CD8-positive, alpha-beta memory T cell (primary cell): ENCODE measurements at places on chromosomes 3 and 15.

GRCh38 chr15:65222891-65223290 is 11.6 kb upstream of the CILP start:
- no peak for DNase-seq

DNA sequence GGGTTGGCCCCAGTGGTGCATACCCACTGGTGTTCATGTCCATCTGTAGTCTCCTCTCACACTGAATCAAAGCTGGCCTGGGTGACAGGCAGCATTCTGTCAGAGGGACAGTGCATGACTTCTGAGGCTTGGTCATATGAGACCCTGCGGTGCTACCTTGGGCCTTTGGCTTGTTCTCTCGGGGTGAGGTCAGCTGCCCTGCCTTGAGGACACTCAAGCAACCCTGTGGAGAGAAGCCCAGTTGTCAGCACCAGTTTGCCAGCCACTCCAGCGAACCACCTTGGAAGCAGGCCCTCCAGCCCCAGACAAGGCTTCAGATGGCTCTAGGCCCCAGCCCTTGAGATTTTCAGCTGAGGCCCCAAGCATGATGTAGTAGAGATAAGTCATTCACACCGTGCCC is 16.9 kb upstream of the RAB7A start:
- no peak for DNase-seq

- DNase-seq: no peak
These were observed 4.5 kb upstream of the IQCF5 start for GRCh38 chr3:51879937-51880336.

DNA sequence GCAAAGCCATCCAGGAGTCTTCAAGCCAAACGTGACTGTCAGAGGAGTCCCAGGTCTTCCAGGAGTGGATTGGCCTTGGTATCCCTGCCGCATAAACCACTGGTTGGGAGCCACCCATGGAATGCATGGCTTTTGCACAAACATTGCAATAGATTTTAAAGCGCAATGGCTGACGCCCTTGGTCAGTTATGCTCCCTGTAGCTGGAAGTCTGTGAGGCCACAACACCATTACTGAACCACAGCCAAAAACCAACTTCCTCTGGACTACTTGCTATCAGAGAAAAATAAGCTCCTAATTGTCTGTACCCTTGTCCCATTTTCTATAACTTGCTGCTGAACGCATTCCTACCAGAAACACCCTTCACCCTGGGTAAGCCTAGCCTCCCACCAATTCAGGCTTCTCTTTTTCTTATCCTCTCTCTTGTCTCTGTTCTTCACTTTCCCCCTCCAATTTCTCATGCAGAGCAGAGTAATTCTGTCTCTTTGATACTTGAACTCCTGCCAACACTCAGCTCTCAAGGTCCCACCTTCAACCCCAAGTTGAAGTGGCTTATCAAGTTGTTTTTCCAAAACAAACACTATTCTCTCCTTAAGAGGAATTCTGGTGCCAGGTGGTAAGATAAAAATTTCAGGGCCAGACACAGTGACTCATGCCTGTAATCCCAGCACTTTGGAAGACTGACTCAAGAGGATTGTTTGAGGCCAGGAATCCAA is 176.4 kb upstream of the UBE2E1 start:
- no peak for DNase-seq

- DNase-seq: no peak
These were observed 37.5 kb downstream of the VGLL4 start for GRCh38 chr3:11606090-11606784.

DNA sequence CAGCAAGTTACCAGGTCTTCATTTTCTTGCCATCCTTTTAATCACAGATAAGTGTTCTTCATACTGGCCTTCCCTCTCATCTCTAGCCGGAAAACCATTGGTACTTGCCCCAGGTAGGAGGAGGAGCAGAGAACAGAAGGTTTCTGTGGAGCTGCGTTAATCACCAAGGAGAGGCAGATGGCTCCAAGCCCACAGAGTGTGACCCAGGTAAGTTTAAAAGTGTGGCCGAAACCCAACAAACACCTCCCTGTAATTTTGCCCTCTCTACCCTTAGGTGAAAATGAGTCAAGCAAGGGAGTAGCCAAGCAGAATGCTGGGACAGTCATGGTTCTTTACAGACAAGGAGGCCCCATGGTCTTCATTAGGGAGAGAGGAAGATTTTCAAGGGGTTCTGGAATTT is 37.3 kb downstream of the NFKBIZ start:
- DNase-seq: no peak

- peak; percentile 33 for DNase-seq
These were observed 1.1 kb downstream of the NFKBIZ start for GRCh38 chr3:101850246-101851051.

GRCh38 chr3:130378677-130379191 is 33.3 kb downstream of the COL6A5 start:
- DNase-seq: no peak

GRCh38 chr3:114435386-114436115 is 141.7 kb downstream of the TIGIT start:
- no peak for DNase-seq

DNA sequence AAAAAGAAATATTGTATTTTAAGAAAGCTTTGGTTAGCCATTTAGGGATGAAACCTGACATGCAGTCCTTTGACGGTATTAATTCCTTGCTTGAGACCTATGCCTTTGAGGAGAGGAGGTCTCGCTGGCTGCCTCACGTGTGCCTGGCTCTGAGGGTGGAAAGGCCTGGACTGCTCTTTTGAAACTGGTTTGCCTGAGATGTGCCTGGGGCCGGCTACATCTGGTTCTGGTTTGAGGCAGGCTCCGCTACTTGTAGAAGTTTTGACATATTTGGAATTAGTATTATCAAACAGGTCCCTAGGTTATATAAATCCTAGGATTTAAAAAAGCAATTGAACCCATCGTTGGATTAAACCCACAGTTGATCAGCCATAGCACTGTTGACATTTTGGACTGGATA is 6.5 kb downstream of the NISCH start:
- no peak for DNase-seq

GRCh38 chr3:185658504-185658912 is 72.4 kb downstream of the SENP2 start:
- no peak for DNase-seq

- no peak for DNase-seq
These were observed 376 bp downstream of the KPNA4 start for GRCh38 chr3:160564949-160565441.

DNA sequence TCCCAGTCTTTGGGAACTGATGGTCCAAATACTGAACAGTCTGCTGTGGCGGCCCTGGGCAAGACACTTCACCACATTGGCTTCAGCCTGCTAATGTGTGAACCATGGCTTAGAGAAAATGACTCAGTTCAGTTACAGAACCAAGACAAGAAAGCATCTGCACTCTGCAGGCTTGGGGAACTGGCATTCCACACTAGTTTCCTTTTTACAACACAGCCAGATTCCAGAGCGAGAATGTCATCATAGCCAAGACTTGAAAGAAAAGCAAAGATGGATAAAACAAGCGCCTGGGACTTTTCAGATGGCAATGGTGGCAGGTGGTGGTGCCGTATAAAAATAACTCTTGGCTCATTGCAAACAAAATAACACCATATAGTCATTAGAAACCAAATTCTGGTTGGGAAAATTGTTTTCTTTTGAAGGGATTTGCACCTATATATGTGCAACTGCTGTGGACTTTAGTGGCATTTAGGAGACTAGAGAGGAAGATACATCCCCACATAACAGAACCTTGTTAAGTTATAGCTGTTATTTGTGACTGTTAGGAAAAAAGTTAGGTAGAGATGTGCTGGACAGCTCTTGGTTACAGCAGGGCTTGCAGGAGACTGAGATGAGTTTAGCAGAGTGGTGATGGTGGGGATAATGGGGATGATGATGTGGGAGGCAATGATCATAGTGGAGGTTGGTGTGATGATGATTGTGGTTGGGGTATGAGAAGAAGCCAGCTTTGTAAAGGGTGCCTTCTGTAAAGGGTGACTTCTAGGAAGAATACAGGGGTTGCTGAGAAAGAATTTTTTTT is 273.6 kb downstream of the THRB start:
- no peak for DNase-seq

DNA sequence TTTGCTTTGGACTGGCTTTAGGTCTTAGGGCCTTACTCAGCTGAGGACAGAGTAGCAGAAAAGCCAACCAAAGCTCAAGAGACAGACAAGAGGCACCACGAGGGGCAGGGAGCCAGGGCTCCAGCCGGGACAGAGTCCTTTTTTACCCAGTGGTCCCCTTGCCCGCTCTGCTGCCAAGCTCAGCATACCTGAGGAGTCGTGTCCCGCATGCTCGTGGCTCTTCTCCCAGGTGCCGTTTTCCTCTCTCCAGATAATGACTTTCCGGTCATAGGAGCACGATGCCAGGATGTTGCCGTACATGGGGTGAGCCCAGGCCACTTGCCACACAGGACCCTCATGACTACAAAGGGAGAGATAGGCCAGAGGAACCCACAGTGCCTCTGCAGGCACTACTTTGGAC is 8.5 kb downstream of the SEC13 start:
- no peak for DNase-seq

DNA sequence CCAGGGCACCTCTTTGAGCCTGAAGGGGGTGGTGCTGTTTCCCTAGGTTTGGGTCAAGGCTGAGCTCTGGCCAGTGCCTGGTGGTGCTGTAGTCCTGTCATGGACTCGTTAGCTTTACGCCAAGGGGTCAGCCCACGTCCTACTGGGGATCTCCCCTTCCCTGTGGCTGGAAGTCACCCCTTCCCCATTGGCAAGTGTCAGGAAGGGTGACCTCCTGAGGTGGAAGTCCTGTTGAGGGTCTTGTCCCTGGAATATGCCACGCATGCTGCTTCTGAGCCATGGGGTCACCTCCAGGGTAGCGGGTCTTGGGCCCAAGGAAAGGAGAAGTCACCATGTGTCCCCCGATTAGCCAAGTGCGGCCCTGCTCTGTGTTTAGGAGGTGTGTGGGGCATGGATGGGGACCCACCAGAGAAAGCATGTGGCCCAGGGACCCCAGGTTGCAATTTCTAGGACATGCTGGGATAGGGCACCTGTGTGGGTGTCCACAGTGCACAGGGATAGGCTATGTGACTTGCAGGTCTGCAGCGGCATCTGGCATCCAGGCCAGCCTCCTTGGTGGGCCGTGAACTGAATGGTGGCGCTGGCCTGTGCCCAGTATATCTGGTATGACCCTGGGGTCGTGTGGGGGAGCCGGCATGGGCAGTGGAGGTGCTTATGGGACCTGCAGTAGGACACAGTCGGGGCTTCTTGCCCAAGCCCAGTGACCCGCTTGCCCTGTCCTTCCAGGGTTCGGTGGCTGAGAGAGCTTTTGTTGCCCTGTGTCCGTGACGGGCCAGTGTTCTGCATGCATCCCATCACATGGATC is 226.7 kb downstream of the SNRPN start:
- DNase-seq: no peak

- no peak for DNase-seq
These were observed 607.8 kb downstream of the SI start for GRCh38 chr3:164470471-164470870.

DNA sequence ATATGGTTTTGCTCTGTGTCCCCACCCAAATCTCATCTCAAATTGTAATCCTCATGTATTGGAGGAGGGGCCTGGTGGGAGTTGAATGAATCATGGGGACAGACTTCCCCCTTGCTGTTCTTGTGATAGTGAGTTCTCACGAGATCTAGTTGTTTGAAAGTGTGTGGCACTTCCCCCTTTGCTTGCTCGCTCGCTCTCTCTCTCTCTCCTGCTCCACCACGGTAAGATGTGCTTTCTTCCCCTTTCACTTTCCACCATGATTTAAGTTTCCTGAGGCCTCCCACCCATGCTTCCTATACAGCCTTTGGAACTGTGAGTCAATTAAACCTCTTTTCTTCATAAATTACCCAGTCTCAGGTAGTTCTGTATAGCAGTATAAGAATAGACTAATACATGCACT is 60.7 kb downstream of the GSK3B start:
- DNase-seq: no peak

GRCh38 chr15:90989040-90989768 is 5.1 kb downstream of the PRC1 start:
- DNase-seq: no peak

DNA sequence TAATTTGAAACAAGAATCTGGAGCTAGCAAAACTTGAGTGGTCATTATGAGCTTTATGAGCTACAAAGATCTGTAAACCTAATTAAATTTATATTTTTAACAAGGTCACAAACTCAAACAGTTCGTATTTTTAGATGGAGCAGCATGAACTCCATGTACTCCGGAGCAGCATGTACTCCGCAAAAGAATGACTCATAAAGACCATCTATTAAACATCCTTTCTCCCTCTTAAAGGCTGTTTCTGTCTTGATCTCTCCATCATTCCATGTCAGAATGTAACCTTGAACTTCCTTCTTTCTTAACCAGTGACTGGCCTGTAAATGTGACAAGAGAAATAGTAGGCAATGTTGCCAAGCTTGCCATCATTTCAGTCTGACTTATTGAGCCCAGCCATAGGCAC is 696.9 kb downstream of the ZNF385D start:
- no peak for DNase-seq

- no peak for DNase-seq
These were observed 357.0 kb upstream of the SEMA6D start for GRCh38 chr15:47360305-47360704.

DNA sequence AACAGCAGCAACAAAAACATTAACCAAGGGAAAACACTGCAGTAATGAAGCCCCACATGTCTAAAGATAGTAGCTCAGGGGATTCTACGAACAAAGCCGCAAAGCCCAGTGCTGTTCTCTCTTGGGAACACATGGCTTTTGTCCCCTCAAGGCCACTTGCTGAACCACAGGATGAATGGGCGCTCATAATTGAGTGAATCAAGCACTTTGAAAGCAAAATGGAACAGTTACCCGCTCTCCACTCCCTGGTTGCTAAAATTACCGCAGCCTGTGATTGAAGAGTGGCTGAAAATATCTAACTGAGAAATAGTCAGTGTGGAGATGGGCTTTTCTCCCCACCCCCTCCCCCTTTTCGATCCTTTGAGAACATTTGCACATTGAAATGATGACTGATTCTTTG is 39.6 kb downstream of the RASGRF1 start:
- no peak for DNase-seq

GRCh38 chr3:194973366-194974000 is 287.8 kb downstream of the FAM43A start:
- no peak for DNase-seq

DNA sequence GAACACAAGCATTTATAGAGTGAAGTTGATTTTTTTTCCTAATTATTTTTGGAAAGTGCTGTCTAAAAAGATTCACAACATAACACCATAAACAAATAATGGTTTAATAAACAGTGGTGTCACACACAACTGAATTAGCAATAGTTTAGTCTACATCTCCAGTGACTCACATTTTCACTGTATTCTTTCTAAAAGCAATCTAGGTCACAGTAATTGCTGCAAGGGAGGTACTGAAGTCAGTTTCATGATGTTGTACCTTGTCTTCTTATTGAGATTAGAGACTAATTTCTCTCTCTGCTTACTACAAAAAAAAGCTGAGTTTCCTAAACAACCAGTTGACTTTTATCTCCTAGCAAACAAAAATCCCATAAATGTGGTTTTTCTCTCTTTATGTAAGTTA is 29.6 kb downstream of the PLSCR4 start:
- DNase-seq: no peak

- no peak for DNase-seq
These were observed 233.5 kb downstream of the MYRIP start for GRCh38 chr3:40042752-40043443.

GRCh38 chr3:61136191-61136590 is 115.1 kb downstream of the FHIT start:
- DNase-seq: no peak

- no peak for DNase-seq
These were observed 292.9 kb upstream of the GADL1 start for GRCh38 chr3:31187380-31187779.

GRCh38 chr3:131962982-131963381 is 71.8 kb downstream of the CPNE4 start:
- DNase-seq: no peak
